ENCODE measurements at places on chromosomes 4 and X.

DNA sequence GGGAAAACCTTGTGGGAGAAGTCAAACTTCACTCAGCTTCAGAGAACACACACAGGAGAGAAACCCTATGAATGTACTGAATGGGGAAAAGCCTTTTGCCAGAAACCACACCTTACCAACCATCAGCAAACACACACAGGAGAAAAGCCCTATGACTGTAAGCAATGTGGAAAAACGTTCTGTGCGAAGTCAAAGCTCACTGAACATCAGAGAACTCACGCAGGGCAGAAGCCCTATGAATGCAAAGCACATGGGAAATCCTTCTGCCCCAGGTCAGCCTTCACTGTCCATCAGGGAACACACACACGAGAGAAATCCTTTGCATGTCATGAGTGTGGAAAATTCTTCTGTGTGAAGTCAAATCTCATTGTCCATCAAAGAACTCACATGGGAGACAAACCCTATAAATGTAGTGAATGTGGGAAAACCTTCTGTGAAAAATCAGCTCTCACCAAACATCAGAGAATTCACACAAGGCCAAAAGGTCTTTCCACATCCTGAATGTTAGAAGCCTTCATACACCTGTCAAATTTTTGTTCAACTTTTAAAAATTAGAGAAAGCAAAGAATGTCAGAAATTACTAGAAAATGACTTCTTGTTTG is 199.4 kb downstream of the SMIM20 start:
- DNase-seq: no peak

DNA sequence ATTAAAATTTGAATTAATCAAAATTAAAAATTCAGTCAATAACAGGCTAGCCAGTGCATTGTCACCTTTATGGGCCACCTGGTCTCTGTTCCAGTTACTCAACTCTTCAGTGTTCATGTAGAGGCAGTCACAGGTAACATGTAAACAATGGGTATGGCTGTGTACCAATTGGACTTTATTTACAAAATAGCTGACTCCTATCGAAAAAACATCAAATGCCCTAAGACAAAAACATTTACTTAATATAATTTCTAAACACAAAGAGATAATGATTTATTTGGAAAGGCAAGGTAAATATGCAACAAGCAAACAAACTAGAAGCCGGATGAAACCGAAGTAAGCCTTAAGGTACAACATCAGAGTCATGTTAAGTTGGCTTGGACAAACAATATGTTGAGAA is 8.8 kb downstream of the TMEM150C start:
- DNase-seq: no peak

- DNase-seq: no peak
Measured at GRCh38 chr4:73762409-73762808, 22.0 kb downstream of the CXCL8 start.

- no peak for DNase-seq
Measured at GRCh38 chr4:2906218-2906617, 57.0 kb downstream of the NOP14 start.

- peak; percentile 51 for DNase-seq
Measured at GRCh38 chr4:87975466-87975865, at the start of gene SPP1. Gene SPP1, plus strand, starts transcription at chr4:87975714. Its CDS starts 1,182 bp downstream, at chr4:87976896.

GRCh38 chr4:79964020-79964399 is 109.0 kb downstream of the ANTXR2 start:
- peak; percentile 4 for DNase-seq

DNA sequence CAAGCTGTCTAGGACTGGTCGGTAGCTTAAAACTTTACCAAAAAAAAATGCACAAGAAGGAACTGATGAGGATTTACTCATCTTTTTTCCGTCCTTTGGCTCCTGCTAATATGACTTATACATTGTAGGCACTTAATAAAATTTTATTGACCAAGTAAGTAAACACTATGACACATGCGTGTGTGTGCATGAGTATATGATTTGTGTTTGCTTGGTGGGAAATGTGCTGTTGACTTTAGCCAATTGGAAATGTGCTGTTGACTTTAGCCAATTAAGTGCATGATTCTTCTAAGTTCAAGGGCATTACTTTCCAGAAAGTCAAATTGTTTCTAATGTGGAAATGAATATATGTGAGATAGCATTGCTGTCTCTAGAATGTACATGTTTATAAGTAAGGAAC is 78.3 kb downstream of the FIP1L1 start:
- DNase-seq: no peak
